ENCODE measurements at places on chromosomes 4 and X.

- no peak for DNase-seq
These were observed 556.1 kb downstream of the SPRY1 start for GRCh38 chr4:123952530-123953274.

- DNase-seq, result no peak
These were observed 15.3 kb upstream of the PRR27 start for GRCh38 chr4:70138751-70139150.

DNA sequence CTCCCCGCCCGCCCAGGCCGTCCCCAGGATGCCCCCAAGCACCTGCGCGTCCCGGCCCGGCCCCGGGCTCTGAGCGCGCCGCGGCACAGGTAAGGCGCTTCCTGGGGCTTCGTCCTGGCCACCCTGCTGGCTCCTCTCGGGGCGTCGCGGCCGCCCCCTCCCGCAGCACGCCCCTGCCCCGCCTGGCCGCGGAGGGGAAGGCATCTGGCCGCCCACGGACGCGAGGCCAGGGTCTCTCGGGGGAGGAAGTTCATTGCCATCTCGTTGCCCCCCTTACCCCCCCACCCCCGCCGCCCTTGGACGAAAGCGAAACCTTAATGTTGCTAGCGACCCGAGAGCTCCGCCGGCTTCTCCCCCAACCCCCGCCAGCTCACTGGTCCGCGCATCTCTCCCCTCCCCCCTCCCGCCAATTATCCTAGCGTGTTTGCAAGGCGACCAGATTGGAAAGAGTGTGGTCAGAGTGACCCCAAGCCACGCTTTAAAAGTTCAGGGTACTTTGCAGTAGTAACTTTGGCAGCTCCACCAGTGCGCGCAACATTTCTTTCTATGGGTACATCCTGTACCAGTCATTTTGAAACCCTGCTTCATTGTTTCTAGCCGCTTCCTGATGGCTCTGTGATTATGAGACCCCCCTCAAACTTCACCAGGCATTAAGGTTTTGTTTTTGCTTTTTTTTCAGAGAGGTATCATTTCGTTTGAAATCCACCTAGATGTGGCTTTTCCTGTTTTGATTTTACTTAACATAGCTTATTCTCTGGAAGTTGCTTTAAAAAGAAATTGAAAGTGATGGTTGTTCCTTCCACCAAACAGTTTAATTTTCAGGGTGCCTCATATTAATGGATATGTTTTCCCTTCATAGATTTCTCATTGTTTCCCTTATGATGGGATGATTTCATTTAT, 626 bp downstream of the TBC1D1 start:
- DNase-seq, result no peak

GRCh38 chr4:22170353-22170752, 221.8 kb upstream of the KCNIP4 start:
- DNase-seq, result no peak
